ENCODE measurements at places on chromosomes 2 and 18.

- DNase-seq = no peak
These were observed 117.8 kb downstream of the NFATC1 start for GRCh38 chr18:79513381-79514081.

GRCh38 chr18:12882453-12883371 lies 1.3 kb downstream of the PTPN2 start:
- DNase-seq = no peak

- DNase-seq = no peak
These were observed 254.8 kb downstream of the SATB2 start for GRCh38 chr2:199202964-199203363.

- DNase-seq = no peak
These were observed 79.9 kb downstream of the TRIB2 start for GRCh38 chr2:12796657-12797056.

DNA sequence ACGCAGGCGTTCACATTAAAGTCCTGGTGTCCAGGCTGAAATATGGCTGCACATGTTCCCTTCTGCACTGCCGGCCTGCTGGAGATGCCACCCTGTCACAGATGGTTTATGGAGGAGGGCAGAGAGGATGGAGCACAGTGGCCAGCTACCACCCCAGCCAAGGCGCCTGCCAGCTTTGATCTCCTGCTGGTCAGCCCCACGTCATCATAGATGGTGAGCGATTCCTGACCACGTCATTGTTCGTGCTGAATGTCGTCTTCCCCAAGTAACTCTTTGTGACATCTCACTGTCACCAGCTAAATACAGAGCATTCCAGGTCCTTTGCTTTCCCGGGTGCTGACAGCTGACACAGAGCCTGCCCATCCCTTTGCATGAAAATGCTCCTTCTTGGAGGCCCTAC lies 248.3 kb downstream of the TTC32 start:
- no peak for DNase-seq

DNA sequence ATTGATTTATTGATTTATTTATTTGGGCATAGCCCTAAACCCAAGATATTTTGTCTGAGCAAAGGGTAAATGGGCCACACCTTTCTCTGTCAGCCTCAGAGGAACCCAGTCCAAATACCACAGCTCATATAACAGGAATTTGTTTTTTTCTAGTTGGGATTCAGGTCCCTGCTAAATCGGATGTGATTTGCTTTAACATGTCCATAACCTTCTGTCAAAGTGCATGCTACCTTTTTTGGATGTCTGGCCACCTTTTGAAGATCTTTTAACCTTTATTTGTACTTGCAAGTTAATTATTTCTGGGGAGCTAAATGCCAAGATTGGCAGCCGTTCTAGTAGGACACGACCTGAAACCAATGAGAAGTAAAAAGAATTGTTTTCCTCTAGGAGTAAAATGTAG lies 303.2 kb upstream of the UBE2E3 start:
- DNase-seq = no peak

GRCh38 chr2:152603166-152603565 lies 114.1 kb downstream of the PRPF40A start:
- DNase-seq = no peak

GRCh38 chr2:111138839-111139238 lies 18.1 kb downstream of the BCL2L11 start:
- DNase-seq = no peak

GRCh38 chr2:132665401-132666140 lies 4.4 kb downstream of the LYPD1 start:
- no peak for DNase-seq

Measured in brain microvascular endothelial cell (primary cell).